ENCODE measurements at places on chromosomes 3 and 15.
A peak's percentile ranks its signal among the peaks of the same experiment; 100 is the strongest.

DNA sequence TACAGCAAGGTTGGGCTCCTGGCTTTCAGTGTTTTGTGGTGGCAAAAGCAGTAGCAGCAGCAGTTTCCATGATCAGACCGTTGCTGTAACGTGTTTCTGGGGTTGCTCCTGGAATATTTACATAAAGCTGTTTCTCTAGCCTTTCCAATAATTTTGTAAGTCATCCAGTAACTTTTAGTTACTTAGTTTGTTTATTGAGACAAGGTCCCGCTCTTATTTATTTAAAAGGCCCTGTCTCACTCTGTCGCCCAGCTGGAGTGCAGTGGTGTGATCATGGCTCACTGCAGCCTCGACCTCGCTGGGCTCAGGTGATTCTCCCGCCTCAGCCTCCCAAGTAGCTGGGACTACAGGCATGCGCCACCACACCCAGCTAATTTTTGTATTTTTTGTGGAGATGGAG lies 8.8 kb upstream of the MYO5A start:
- no peak for DNase-seq

DNA sequence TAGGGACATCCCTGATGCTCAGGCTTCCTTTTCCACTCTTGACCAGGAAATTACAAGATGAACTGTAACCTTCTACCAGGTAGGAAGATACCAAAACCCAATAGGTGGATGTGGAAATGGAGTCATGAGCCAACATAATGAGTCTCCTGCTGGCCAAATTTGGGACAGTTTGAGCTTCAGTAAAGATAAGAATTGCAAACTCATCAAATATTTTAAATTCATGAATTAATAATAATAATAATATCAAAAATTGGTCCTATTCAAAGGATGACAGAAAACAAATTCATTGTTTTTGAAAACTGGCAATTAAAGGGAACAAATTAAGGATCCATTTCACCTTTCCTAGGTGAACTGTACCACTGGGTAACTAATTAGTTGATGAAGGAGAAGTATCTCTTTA lies 309.7 kb downstream of the NEK10 start:
- DNase-seq = no peak

DNA sequence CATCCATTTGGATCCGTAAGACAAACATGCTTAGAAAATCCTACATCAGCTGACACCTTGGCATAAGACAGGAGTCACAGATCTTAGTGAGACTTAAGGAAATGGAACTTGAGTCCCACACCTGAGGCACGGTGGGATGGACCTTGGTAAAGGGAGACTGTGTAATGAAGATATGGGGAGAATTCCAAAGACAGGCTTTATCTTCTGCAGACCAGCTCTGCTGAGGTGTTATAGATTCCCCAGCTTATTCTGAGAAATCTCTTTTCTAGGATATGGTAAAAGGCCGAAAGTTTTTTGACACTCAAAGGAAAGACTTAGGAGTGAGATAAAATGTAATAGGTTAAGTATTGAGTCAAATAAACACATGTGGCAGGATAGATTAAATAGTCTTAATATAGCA lies 8.3 kb upstream of the MTMR10 start:
- no peak for DNase-seq

GRCh38 chr3:43773273-43774094 lies 82.7 kb downstream of the ABHD5 start:
- DNase-seq = no peak

DNA sequence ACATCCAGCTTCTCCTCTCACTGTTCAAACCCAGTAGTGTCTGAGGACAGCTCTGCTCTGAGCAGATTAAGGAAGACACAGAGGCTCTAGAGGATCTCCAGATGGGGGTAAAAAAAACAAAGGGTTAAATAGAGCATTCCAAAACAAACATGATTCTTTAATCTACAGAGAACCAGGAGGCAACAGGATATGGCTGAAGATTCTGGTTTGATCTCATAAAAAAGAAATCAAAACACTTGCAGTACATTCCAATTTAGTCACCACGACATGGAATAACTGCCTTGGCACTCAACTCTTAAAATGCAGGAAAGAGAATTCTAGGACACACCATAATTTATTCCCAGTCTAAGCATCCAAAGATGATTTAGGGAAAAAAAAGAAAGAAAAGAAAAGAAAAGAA lies 32.0 kb downstream of the TM4SF4 start:
- no peak for DNase-seq

GRCh38 chr15:28919201-28919635 lies 33.4 kb downstream of the APBA2 start:
- DNase-seq = peak; percentile 22

- DNase-seq = no peak
Measured at GRCh38 chr3:131546441-131546840, 43.7 kb upstream of the MRPL3 start.

GRCh38 chr3:4908433-4909156 lies 70.6 kb upstream of the BHLHE40 start:
- DNase-seq = no peak

DNA sequence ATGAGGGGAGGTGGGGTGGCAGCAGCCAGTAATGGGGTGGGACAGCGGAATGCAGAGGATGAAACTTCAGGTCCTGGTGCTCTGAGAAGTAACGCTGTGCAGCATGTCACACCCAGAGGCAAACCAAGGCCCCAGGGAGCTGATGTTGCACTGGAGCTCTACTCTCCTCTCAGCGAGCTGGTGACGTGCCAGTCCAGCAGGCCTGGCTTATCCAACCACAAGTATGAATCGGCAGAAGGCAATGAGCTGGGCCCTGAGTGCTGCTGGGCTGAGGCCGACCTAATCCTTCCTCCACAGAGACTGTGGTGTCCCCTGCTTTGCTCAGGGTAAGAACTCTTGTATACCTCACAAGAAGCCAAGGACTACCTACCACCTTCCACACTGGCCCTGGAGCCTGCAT lies 30.5 kb downstream of the CD86 start:
- DNase-seq = no peak

DNA sequence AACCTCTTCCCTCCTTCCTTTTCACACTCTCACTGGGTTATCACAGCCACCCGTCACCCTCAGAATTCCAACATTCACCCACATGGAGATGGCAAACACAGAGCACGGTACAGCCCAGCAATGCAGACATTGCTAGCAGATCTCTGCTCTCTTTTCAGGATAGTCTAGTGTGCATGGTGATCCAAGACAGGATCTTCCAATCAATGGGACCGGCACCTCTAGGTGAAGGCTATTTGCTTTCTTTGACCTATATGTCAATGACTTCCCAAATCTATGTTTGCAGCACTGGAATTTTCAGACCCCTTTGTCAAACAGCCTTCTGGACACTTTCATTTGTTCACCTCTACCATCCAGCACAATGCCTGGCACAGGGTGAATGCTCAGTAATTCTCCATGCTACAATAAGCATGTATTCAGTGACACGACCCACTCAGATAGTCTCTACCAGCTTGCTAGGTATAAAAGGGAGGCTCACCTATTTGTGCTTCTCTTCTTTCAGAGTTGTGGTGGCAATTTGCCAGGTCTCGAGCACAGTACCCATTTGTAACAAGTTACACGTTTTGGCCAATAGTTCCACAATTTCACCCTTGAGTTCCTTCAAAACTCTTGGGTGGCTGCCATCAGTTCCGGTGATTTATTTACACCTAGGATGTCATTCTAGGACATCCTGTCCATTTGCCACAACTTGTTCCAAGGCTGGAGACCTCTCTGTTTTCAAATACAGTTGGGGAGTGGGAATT lies 279.1 kb upstream of the ICE2 start:
- DNase-seq = no peak

- DNase-seq = no peak
Measured at GRCh38 chr3:105253225-105253624, 113.5 kb upstream of the ALCAM start.

DNA sequence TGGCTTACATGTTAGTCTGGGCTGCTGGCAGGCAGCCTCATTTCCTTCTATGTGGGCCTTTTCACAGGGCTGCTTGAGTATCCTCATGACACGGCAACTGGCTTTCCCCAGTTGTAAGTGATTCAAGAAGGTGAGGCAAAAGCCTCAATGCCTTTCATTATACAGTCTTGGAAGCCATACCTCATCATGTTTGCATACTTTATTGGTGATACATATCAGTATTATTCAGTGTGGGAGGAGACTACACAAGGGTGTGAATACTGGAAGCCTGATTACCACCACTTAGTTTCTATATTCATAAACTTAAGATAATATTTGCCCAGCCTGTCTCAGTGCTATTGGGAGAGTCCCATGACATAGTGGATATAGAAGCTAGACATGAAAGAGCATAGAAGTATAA lies 346.8 kb downstream of the SOX2 start:
- no peak for DNase-seq

- no peak for DNase-seq
Measured at GRCh38 chr15:63049783-63050371, 7.3 kb downstream of the TPM1 start.

DNA sequence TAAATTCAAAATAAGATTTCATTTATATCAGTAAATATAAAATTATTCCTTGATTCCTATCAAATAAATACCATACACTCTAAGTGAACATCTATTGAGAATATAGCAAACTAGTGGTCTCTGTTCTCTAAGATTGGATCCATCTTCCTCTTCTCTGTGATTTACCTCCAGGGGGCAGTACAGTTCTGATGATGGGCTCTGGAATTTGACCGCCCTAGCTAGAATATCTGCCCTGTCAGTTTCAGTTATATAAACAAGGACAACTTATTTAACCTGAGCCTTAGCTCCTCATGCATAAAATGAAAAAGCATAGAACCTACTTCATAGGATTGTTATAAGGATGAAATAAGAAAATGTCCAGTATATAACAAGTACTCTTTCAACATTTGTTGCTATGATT lies 171.1 kb upstream of the CCDC54 start:
- DNase-seq = no peak

DNA sequence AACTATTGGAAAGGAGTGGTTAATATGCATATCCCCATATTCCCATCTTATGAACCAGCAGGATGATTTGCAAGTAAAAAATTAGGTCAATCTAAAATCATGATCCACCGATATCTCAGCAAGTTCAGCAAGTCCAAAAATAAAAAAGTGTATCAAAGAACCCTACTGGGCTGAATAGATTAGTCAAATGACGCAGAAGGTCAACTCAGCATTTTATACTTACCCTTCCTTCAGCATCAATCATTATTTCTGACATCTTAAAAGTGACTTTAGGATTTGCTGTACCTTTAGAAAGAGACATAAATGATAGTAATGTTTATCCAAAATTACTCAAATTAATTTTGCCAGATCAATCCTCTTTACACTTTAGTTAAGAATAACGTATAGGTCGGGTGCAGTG lies 32.6 kb downstream of the DPP8 start:
- no peak for DNase-seq

DNA sequence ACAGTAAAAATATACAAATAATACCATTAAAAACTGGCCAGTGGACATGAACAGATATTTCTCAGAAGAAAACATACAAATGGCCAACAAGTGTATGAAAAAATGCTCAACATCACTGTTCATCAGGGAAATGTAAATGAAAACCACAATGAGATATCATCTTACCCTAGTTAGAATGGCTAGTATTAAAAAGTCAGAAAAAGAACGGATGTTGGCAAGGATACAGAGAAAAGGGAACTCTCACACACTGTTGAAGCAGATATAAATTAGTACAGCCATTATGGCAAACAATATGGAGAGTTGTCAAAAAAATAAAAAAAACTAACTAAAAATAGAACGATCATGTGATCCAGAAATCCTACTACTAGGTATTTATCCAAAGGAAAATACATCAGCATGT lies 222.7 kb upstream of the NAALADL2 start:
- DNase-seq = no peak

DNA sequence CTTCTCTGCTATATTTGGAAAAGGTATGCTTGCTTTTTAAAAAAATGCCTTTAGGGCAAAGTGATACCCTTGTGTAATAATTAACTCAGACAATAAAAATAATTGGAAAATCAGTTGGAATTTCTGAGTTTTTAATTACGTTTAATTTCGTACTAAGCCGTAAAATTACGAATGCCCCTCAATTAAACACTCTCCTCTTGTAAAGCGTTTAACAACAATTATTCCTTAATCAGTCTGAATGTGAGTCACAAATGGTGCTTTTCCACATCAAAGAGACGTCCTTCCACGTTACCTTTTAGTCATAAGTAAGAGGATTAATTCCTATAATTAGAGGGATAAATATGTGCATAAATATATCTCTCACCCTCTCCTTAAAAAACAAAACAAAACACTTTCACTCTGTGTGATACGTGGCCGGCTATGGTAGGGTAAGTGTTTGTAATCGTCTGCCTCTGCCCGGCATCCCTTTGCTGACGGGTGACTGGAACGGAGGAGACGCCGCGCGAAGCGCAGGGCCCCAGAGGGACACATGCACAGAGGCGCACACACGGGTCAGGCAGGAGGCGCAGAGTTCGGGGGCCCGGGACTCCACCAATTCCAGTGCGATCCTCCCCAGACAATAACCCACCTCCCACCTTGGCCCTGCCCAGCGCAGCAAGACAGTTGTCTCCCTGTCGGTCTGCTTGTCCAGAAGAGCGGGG lies 9.7 kb upstream of the MEIS2 start:
- no peak for DNase-seq

DNA sequence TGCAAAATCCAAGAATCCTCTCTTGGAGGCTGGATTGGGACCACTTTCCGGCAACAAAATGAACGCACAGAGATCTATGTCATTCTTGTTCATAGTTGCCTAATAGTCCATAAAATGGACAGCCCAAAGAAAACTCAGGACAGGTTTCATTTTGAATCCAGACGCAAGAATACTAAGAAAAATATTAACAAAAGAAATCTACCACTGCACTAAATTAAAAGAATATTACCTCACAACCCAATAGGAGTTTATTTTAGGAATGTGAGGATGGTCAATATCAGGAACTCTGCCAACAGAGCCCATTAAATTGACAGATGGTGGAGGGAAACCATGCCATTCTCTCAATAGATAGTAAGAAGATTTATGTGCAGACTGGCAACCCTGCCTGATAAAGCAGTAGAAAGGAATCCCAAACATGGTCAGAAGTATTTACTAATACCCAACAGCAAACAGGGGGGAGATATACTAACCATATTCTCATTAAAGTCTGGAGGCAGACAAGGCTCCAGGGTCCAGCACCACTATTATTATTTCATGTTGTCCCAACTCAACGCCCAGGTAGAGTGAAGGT lies 127.6 kb downstream of the SMAD6 start:
- DNase-seq = no peak

DNA sequence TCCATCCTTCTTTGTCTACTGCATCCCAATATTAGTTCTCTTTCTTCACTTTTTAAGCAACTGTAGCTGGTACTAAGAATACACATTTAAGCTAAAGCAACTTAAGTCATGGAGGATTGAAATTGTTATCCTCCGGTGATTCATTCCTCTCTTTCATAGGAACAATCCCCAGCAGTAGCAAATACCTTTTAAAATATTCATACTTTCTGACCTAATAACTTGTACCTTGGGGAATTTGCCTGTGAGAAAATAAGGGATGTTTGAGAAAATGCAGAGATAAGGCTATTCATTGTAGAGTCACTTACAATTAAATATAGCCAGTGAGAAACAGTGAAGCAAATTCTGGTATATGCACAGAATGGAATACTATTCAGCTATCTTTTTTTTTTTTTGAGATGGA lies 66.0 kb downstream of the VPS13C start:
- no peak for DNase-seq

Measured in activated effector memory CD4-positive, alpha-beta T cell treated with Interleukin-2 at 50 U/mL for 16 hours (primary cell).